ENCODE measurements at places on chromosomes 7 and 10.

DNA sequence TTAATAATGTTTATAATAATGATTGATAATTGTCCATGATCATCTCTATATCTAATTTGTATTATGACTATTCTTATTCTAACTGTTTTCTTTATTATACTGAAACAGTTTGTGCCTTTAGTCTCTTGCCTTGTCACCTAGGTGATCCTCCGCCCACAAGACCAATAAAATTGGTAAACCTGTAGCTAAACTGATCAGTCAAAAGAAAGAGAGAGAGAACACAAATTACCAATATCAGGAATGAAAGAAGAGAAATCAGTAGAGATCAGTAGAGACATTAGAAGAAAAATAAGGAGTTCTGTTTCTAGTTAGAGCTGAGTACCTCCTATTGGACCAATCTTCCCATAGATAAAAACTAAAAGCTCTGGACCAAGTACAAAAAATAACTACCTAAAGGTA, 6.1 kb upstream of the COA1 start:
- no peak for DNase-seq

DNA sequence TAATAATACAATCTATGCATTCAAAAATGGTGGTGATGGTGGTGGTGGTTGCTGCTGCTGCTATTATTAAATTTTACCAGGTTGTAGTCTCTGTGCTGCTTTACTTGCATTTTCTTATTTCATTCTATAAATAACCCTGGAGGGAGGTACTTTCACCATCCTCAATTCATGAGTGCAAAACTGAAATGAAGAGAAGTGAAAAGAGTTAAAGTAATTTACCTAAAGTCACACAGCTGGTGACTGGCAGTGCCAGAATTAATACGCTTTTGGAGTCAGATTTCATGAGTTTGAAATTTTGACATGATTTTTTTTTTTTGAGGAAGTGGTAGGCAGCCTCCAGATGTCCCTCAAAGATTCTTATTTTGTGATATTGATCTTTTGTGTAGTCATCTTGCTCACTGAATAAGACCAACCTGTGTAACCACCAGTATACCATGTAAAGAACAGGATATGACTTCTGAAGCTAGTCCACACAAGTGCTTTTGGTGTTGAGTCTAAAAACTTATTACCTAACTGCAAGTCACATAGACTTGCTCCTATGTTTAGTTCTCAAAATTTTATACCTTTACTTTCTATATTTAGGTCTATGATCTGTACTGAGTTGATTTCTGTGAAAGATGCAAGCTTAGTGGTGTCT, 218.8 kb downstream of the ZWINT start:
- DNase-seq = no peak

DNA sequence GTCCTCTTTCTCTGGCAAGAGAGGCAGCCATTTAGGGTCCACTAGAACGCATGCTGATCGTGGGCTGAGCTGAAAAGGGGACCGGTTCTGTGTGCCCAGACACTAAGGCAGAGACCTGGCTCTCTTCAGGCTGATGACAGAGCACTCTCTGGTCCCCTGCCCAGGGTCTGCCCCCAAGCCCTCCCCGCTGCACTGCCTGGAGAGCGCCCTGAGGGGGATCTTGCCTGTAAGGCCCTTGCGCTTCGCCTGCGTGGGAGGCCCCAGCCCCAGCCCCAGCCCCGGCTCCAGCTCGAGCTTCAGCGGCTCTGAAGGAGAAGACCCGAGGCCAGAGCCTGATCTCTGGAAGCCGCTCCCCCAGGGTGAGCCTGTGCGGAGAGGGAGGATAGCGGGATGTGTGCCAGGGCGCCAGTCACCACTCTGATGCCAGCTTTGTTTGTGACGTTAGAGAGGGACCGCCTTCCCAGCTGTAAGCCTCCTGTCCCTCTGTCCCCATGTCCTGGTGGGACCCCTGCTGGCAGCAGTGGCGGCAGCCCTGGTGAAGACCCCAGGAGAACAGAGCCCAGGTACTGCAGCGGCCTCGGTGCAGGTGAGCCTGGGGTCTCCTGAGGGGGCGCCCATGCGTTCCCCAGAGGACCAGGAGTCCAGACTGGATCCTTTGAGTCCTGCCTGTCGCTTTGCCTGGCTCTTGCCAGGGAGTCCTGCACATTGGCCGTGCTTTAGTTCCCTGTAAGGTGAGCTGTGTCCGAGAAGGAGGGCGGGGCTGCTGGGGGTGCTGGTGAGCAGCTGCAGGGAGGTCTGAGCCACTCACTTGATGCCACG, 43.2 kb downstream of the ZNF467 start:
- no peak for DNase-seq

- DNase-seq = no peak
These were observed 139.4 kb downstream of the TACC2 start for GRCh38 chr10:122128357-122128756.

DNA sequence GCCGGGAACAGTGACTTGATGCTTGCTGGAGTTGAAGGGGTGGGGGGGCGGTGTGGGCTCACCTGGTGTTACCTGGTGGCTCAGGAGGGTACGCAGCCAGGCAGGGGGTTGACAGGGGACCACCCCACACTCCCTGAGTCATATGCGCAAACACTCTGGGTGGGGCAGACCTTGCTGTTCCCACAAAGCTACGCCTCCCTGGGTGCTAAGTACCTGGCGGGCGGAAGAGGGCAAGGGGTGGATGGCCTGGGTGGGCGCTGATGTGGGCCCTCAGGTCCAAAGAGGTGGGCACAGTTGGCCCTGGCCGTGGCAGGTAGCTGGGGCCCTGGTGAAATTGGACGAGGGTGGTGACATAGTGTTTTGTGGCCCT, 13.9 kb downstream of the STX1A start:
- DNase-seq = no peak

GRCh38 chr10:4260483-4261124, 475.6 kb upstream of the KLF6 start:
- DNase-seq = no peak

DNA sequence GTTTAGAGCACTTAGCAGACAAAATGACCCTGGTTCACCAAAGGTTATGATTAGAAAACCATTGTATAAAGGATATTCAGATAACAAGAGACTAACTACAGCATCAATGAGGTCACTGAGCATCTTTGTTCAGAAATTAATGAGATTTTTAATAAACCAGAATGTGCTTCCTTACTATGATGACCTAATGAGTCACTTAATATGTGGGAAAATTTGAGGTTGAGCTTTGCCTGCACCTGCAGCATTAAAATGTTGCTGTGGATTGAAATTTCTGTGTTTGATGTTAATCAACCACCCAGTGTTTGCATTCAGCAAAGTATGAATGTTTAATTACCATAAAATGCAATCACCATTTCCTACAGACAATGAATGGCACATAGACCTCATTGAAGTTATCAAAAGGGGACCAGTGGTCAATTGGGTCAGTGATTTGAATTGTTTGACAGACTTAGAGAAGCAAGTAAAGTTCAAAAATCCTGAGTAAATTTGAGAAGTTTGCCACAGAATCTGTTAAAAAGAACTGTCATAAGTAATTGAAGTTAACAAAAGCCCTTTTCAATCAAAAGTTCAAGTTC, 45.8 kb downstream of the EXOC6 start:
- DNase-seq = no peak

DNA sequence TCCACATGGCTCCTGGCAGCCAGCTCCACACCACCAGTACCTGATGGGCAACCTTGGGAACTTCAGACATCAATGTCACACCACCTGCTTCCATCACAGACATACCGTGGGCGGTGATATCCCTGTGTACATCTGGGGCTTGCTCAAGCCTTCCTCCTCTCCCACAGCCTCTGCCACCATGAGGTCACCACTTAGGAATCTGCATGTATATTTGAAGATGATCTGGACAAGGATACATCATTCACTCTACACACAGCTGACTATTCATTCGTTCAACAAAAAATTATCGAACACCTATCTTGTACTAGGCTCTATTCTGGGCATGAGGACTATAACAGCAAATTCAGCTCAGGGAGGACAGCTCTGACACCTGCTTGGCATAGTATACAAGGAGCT, 6.8 kb downstream of the DLG5 start:
- no peak for DNase-seq

GRCh38 chr7:42170724-42171123, 66.3 kb downstream of the GLI3 start:
- DNase-seq = no peak

GRCh38 chr10:1203704-1204103, 147.5 kb downstream of the WDR37 start:
- no peak for DNase-seq

DNA sequence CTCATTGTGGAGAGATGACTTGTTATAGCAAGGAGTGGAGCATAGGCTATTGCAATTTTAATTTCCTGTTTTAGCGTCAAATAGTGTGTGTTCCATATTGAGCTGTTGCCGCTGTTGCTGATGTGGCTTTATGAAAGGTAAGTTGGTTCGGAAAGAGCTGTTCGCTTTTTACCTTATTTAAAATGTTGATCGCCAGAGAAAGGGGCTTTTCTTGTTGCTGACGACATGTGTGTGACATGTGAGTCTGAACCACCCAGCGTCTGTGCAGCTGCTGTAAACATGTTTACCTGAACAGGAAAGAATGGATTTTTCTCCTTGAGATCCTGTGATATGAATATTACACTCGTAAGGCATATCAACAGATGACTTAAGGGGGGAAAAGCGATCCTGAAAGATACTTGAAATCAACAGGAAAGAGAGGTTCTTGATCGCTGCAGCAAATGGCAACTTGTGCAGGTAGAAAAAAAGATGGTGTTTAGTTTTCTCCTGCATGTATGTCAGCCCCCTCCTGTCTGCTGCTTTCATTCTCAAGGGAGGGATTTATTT, 2.5 kb downstream of the ZEB1 start:
- DNase-seq = no peak

DNA sequence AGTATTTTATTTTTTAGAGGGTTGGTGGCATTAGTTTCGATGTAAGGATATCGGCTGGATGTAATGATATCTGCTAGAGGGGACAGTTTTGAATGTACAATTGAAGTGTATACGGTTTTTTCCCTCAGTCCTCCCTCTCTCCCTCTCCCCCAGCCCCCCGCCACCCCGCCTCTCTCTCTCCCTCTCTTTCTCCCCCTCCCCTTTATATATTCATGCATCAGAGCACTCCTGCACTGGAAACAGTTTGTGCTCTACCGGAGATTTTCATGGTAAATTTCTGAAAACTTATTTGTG, 1.6 kb downstream of the GLCCI1 start:
- no peak for DNase-seq

DNA sequence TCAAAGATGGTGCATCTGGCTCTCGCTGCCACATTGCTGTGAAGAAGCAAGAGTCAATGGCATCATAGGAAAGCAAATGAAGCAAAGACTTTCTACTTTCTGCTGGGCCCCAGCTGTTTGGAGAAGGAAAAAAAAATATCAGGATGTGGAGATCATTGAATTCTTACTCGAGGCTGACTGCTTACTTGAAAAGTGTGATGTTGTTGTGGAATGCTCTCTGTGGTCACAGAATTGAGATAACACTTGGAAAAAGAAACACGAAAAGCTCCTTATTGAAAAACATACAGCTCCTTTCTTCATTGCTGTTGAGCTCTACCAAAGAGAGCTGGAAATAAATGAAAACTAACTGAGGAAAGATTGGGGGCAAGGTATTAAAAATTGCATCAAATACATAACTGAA, 157.4 kb upstream of the TBX20 start:
- no peak for DNase-seq

DNA sequence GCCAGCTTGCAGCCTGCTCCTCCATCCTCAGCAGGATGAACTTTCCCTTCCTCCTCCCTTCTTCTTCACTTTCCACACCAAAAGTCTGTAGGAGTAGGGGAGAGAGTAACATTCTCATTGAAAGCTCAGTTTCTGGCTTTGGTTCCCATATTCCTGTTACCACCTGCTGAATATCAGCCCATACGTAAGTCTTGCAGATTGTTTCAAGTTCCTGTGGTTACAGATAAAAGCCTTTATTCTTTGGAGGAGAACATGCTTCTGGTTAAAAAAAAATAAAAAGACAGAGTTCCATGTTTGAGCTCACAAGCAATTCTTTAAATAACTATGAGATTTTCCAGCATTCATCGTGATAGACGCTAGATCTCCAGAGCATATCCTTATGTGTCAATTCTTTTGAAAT, 637.3 kb downstream of the SUGCT start:
- no peak for DNase-seq

DNA sequence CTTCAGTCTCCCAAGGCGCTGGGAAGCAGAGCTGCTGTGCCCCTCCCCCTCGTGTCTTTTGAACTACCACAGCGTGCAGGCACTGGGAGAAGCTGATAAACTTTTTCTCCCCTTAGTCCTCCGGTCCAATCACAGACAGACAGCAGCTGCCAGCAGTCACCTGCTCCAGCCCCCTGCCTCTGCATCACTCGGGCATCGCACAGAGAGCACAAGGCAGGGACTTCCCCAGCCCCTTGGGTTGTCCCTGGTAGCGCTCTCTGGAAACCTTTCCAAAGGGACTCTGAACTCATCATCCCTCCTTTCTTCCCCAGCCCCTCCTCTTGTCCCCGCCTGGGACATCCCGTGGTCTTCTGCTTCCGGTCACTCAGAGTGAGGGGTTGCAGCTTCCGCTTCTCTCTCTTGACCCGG, 1.4 kb upstream of the NEUROG3 start:
- peak; percentile 11 for DNase-seq

DNA sequence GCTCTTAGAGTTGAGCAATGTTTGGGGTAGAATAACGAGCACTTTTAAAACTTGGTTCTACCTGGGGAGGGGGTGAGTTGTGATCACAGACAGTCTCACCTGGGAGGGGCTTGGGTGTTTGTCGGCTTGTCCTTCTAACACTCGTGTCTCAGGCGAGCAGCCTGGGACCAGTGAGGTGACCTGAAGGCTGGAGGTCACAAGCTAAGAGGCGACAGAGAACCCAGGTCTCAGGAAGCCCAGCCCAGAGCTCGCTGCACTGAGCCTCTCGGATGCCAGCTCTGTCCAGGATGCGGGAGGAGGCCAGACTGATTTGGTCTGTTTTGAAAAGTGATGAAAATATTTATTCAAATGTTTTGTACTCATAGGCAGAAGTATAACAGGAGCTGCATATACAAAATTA, 11.8 kb downstream of the HTRA1 start:
- no peak for DNase-seq

- no peak for DNase-seq
These were observed 232.0 kb upstream of the NRP1 start for GRCh38 chr10:33566426-33566825.

DNA sequence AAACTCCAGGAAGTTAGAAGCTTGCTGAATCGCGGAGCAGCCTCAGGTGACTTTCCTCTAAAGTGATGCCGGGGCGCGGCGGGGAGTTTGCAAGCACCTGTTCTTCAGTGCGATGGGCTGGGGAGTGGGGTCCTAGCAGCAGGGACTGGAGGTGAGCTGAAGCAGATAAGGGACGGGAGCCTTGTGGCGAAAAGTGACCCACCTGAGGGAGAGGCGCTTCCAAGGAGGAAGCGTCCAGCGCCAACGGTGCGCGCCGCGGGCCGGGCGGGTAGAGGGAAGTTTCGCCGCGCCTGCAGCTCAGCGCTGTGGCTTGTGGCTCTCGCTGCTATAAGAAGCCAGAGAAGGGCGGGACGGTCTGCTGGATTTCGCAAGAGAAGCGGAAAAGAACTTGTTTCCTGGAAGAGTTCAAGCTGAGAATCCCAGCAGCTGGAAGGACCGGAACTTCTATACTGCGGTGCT, at the start of gene STEAP4:
Gene STEAP4 (minus strand): TSS at position 305 of the 459 bp plus-strand sequence. CDS start 22,625 bp downstream, outside the sequence.
- DNase-seq = no peak

- DNase-seq = no peak
These were observed 3.8 kb upstream of the IL6 start for GRCh38 chr7:22723181-22723601.
